Pulmonary artery endothelial cell (primary cell): ENCODE measurements at places on chromosomes 12 and 14. TPM values are rescaled to one million over a fixed set of nuclear protein-coding genes. Genes with fewer than 3 reads are reported as not detected.

The ASCL1 gene
- not detected in 2 replicates for total RNA-seq

The OR4K1 gene
- not detected in 2 replicates for total RNA-seq

The FAM234B gene
- 6.9 and 12.8 TPM in 2 replicates for total RNA-seq

The TTC5 gene
- 16.8 and 30.2 TPM in 2 replicates for total RNA-seq

The TBC1D30 gene
- 18.8 and 19.9 TPM in 2 replicates for total RNA-seq

The CD163 gene
- not detected in 2 replicates for total RNA-seq

The CCDC198 gene
- not detected in 2 replicates for total RNA-seq

The PLEK2 gene
- total RNA-seq = 10.4 and 11.9 TPM in 2 replicates

The FGF23 gene
- not detected in 2 replicates for total RNA-seq

The GZMH gene
- not detected in 2 replicates for total RNA-seq

The YEATS4 gene
- 19.1 and 22.4 TPM in 2 replicates for total RNA-seq

The OTOGL gene
- total RNA-seq = 0.63 and 5.3 TPM in 2 replicates

The PZP gene
- total RNA-seq = 0.14 and 0.40 TPM in 2 replicates

The SPSB2 gene
- 3.1 and 5.8 TPM in 2 replicates for total RNA-seq

The CLEC7A gene
- total RNA-seq = 0.07 TPM in 2 replicates

The MAP4K5 gene
- 45.3 and 49.0 TPM in 2 replicates for total RNA-seq

The CLMN gene
- total RNA-seq = 3.6 and 4.8 TPM in 2 replicates

The OAS2 gene
- total RNA-seq = 11.1 and 16.5 TPM in 2 replicates

The C12orf50 gene
- 0.07 TPM in 1 of 2 replicates, not detected in the other for total RNA-seq
